ENCODE measurements at places on chromosomes 3 and 15.

DNA sequence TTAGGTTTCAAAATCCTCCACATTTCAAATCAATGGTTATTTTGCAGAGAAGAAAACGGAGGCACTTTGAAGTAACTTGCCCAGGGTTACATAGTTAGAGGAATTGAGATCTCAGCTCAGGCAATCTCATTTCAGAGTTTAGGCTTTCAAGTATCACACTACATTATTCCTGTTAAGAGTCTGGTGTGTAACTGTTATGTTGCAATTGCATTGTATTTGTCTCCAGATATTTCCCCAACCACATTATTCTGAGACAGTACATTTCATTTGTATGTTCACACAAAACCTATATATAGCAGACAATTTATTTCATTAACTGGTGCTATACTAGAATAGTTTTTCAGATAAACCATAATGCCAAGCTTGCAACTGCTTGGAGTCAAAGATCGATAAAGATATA is 154.2 kb upstream of the TSPAN3 start:
- no peak for DNase-seq

- no peak for DNase-seq
Measured at GRCh38 chr3:145649368-145649887, 511.6 kb downstream of the PLOD2 start.

- DNase-seq: peak; percentile 73
Measured at GRCh38 chr15:41022487-41023090, 69.3 kb downstream of the CHAC1 start.

DNA sequence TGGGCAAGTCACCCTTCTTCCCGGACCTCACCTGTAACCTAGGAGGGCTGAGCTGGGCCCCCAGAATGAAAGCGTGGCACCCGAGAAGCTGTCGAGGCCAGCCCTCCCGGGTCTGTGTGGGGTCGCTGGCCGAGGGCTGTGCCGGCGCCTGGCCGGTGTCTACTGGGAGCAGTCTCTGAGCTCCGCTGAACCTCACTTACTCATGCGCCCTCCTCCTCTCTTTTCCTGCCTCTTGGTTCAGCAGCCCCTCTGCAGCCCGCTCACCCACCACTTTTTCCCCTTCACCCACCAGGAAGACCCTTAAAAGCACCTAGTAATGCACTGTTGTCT is 419 bp downstream of the HYKK start:
- DNase-seq: no peak

DNA sequence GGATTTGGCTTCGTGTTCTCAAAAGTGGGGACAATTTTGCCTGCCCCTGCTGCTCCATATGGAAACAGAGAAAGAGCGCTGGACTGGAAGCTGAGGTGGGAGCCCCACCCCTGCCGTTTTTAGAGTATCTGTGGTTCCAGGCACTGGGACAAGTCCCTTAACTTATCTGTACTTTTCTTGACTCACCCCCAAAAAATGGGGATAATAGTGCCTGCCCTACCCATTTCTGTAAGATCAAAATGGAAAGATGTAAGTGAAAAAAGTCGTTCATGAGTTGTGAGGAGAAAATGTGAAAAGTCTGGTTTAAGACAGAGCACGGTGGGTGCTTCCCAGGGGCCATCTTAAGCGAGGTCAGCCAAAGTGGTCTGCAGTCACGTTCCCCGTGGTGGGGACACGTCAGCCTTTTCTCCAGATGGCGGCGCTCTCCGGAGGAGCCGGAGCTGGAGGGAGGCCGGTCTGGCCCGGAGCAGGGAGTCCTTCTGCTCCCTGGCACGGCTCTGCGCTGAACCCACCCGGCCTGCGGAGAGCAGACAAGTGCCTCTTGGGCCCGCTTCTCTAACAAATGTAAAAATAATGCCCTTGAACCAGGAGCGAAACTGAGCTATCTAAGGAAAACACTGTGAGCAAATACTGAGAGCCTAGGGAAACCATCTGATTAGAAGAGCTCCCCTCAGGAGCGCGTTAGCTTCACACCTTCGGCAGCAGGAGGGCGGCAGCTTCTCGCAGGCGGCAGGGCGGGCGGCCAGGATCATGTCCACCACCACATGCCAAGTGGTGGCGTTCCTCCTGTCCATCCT is at the start of gene CLDN18:
Gene CLDN18, plus strand, starts transcription at position 690 of the 797 bp plus-strand sequence. Its CDS starts 61 bp downstream, at position 751.
- DNase-seq: no peak

GRCh38 chr3:134328147-134328591 is 46.1 kb downstream of the AMOTL2 start:
- no peak for DNase-seq

DNA sequence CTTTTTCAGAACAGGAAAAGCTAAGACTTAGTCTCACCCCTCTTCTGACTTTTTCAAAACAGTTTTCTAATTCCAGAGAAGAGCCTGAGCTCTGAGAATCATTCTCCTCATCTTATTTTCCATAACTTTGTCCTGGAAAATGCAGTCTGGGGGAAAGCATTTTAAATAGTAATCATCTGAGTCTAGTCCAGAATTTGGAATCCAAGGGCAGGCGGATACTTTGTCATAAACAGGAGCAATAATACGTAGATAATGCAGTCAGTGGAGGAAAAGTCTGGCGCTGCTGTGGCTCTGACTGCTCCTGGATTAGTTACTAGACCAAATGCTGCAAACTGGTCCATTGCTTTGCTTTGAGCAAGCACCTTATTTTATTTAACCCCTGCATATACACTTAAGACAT is 285.0 kb downstream of the THSD4 start:
- no peak for DNase-seq

DNA sequence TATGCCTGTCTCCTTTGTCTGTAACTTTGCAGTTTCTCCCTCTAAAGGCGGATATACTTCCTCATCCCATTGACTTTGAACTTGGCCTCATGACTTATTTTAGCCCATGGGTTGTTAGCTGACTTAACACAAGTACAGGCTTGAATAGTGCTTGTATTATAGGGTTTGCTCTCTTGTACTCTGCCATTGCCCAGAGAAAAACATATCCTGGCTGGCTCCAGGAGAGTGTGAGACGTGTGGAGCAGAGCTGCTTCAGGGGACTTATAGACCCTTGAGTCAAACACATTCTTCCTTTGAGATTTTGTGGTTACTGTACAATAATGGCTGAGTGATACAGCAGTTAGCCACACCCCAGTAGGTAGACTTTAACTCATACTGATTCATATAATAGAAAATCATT is 124.0 kb downstream of the RAP2B start:
- no peak for DNase-seq

- no peak for DNase-seq
Measured at GRCh38 chr15:78469031-78469430, 31.0 kb downstream of the IREB2 start.

DNA sequence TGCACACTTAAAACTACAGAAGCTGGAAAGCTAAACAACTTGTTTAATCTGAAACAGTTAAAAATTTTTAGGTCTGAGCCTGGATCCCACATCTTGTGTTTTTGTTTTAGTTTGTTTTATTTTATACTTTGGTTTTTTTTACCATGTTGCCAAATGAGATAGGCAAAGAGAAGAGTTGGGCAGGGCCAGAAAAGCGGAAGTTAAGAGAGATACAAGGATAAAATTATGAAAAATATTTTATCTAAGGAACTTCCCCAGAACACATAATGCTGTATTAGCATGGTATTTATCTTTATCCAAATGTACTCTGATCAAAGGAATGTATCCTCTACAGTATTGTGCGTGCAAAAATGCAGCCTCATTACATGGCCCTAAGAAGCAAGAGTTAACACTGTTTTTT is 50.7 kb downstream of the PROS1 start:
- peak; percentile 70 for DNase-seq

- no peak for DNase-seq
Measured at GRCh38 chr15:52193791-52194190, 2.6 kb upstream of the GNB5 start.

GRCh38 chr3:135440233-135440632 is 525.3 kb upstream of the PPP2R3A start:
- no peak for DNase-seq

DNA sequence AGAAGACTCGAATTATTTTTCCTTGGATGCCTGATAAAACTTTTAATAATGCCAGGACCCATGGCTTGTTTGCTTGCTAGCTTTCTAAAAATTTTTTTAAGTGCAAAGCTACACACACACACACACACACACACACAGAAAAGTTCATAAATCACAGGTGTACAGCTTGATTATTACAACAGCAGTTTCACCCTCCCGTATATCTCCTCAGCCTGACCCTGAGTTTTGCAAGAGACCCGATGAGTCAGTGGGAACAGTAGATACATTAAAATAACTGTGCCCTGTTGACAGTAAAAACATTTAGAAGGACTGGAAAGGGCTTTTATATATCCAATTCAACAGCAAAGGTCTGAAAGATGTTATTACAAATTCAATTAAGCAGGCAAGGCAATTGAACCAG is 46.7 kb downstream of the EMC4 start:
- DNase-seq: peak; percentile 48

DNA sequence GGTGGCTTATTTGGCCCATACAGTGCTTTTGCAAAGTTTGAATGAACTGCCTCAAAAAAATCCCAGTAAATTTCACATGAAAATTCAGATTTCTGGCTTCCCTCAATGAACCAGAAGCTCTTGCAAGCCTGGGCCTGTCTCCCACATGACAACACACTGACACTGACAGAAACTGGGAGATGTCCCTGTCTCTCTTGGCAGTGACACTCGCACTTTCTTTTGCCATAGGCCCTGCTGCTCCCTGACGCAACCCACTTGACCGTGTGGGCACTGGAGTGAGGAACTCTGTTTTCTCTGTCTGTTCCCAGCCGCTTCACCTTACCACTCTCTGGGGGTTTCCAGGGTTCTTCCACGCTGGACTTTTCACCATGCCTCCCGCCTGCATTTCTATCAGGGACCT is 524.5 kb downstream of the SHQ1 start:
- no peak for DNase-seq

- no peak for DNase-seq
Measured at GRCh38 chr3:26750263-26750662, 127.7 kb downstream of the LRRC3B start.

GRCh38 chr15:62658498-62658897 is 384.0 kb upstream of the TPM1 start:
- DNase-seq: no peak

DNA sequence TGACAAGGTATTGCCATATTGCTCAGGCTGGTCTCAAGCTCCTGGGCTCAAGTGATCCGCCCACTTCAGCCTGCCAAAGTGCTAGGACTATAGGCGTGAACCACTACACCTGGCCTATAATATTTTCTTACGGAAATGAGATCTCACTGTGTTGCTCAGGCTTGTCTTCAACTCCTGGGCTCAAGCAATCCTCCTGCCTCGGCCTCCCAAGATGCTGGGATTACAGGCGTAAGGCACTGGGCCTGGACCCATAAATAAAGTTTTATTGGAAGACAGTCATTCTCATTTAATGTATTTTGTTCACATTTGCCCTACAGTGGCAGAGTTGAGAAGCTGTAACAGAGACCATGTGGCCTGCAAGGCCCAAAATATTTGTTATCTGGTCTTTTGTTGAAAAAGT is 142.1 kb downstream of the RBPMS2 start:
- DNase-seq: no peak

DNA sequence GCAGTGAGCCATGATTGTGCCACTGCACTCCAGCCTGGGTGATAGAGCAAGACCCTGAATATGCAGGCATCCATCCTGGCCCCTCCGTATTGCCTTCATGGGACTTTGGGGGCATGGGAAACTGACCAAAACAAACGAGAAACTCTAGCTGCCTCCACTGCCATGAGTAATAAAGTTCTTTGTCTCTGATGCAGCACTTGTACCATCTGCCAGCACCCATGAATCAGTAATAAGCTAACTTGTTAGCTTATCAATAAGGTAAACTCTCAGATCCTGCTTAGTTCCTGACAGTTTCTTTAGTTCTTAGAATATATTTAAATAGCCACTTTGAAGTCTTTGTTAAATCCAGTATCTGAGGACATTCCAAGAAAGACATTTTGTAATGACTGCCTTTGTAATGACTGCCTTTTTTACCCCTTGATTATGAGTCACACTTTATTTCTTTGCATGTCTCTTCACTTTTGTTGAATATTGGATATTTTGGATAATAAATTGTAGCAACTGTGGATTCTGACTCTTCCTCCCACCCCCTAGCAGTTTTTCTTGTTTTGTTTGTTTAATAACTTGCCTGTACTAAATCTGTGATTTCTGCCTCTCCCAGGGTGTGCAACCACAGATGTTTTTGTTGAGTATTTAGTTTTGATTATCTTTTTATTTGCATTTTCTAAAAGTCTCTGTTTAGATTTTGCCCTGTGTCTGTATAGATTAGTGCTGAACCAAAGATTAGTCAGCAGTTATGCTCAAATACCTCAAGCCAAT is 136.9 kb downstream of the HCN4 start:
- DNase-seq: no peak
